ENCODE measurements at places on chromosomes 5 and 9.

GRCh38 chr5:56589481-56589860 is 225.9 kb upstream of the MAP3K1 start:
- DNase-seq, result no peak

DNA sequence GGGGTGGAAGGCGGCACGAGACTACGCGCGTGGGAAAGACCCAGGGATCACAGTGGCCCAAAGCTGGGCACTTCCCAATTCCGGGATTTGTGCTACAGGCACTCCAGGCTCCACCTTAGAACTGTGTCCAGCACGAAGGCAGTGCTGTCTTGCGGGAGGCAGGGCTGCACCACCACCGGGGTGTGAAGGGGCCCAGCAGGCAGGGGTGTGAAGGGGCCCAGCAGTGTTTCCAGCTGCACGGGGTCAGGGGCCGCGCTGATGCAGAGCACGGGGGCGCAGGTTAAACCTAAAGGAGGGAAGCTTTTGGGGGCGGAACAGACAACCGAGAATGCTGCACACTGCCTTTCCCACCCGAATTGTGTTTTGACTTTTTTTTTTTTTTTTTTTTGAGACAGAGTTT is 1.1 kb upstream of the PDCD6 start:
- no peak for DNase-seq

GRCh38 chr5:43416803-43417394 is 4.7 kb upstream of the CCL28 start:
- no peak for DNase-seq

- no peak for DNase-seq
Measured at GRCh38 chr9:130927995-130928900, 10.8 kb downstream of the FIBCD1 start.

DNA sequence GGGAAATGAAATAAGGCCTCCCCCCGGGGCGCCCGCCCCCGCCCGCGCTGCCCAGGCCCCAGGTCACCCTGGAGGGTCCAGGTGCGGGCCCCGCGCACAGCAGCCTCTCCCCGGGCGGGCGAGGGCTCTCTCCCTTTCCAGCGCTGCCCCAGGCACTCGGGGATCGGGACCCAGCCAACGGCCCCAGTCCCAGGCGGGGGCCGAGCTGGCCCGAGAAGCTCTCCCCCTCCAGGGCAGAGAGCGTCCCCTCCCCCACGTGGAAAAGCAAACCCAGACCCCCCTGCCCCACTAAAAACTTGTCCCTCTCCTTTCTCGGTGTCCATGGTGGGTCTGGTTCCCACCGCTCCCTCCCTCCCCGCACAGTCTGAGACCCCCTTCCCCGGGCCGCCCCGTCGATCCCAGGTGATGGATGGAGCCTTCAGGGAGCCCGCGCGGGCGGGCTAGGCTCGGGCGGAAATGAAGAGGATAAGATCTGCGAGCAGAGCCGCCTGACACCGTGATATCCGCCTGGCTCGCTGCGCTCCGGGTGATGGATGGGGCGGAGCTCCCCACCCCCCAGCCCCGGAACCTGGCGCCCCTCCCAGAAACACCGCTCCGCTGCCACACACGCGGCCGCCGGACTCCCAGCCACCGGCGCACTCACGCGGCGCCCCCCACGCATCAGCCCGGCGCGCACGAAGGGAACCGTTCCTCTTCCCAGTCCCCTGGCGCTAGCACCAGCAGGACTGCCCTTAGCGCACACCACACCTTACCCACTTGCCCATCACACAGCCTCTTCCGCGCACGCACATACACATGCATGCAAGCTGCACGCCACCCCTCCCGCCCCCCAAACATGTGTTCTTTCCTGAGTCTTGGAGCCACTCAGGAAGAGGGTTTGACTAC is 81.7 kb upstream of the ZBTB43 start:
- no peak for DNase-seq

DNA sequence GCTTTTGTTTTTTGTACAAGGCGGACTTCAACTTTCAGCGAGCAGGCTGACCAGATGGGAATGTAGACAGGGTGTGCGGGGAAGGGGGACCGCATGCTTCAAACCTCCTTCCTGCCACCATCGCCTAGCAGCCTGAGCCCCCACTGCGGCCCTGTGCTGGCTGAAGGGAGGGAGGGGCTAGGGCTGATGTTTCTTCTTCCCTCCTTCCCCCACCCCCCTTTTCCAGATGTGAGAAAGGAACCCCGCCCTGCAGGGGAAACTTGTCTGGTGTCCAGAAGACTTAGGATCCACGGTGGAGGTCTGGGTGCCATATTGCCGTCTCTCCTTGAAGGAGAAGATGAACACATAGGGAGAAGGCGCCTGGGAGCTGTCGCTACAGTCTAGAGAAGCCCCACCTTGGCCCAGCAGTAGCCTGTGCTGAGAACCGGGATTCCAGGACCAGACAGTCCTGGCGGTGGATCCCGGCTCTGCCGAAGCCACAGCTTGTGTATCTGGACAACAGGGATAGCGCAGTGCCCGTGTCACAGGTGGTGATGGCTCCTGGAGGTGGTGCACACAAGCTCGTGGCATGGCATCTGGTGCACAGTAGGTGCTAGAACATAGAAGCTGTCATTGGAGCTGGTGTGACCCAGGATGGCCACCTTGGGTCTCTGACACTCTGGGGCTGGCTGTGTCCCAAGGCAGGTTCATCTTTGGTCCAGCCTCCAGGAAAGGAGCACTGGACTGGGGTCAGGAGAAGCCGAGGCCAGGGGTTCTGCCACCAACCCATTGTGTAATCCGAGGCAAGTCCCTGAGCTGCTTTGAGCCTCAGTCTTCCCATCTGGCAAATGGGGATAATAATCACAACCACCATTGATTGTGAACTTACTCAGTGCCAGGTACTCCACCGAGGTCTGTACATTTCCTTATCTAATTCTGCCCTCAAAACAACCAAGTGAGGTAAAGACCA is 205.6 kb downstream of the C9orf50 start:
- no peak for DNase-seq

DNA sequence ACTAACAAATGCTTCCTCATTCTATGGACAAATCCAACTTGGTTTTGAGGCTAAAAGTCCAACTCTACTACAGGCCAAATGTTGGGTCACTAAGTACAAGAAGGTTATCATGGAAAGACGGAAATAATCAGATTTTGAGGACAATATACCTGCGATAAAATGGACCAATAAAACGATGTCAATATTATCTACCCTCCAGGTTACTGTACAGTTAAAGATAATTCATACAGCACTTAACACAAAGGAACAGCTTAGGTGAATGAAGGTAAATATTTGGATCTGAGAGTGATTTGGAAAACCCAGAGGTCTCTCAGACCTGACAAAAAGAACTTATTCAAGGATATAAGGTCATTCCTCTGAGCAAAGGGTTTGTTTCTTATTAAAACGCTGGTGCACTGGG is 329.5 kb upstream of the PUM3 start:
- no peak for DNase-seq
